Activated T-cell treated with anti-CD3 and anti-CD28 coated beads, Interleukin-2, amount 50 U/mL, for 4 hours (primary cell): ENCODE measurements at places on chromosomes 4 and X. TPM values are rescaled to one million over a fixed set of nuclear protein-coding genes. Genes with fewer than 3 reads are reported as not detected.

IGSF1 gene
- total RNA-seq = not detected

GAGE12J gene
- not detected for total RNA-seq

ACOT9 gene
- total RNA-seq = 28.0 TPM

MRFAP1L1 gene
- 53.2 TPM for total RNA-seq

TLR6 gene
- 0.73 TPM for total RNA-seq

CT45A10 gene
- not detected for total RNA-seq

HTN1 gene
- not detected for total RNA-seq

GPRASP2 gene
- total RNA-seq = 0.42 TPM

PCDH18 gene
- 0.14 TPM for total RNA-seq

SPANXN5 gene
- not detected for total RNA-seq

SHISA3 gene
- total RNA-seq = not detected

AKAP4 gene
- total RNA-seq = not detected

SCD5 gene
- 0.84 TPM for total RNA-seq

SAGE1 gene
- not detected for total RNA-seq

GRID2 gene
- total RNA-seq = not detected

PNMA6A gene
- 2.0 TPM for total RNA-seq

TLR2 gene
- 1.9 TPM for total RNA-seq

RRH gene
- 0.15 TPM for total RNA-seq

NAT8L gene
- total RNA-seq = 1.2 TPM

MAGEA2B gene
- not detected for total RNA-seq

FAT1 gene
- total RNA-seq = 0.90 TPM

ITM2A gene
- total RNA-seq = 59.5 TPM

RADX gene
- total RNA-seq = 4.3 TPM

HDAC6 gene
- 40.2 TPM for total RNA-seq

AKAP14 gene
- total RNA-seq = not detected

SLC34A2 gene
- total RNA-seq = 1.1 TPM

CABS1 gene
- not detected for total RNA-seq

TLR1 gene
- total RNA-seq = 2.0 TPM

PDK3 gene
- total RNA-seq = 13.3 TPM

MAGIX gene
- total RNA-seq = 1.6 TPM

SLC10A4 gene
- total RNA-seq = not detected

STBD1 gene
- total RNA-seq = 0.23 TPM

RBM47 gene
- total RNA-seq = 1.9 TPM

SSX4B gene
- total RNA-seq = not detected

DCAF8L2 gene
- total RNA-seq = not detected
